ENCODE measurements at places on chromosomes 4 and X. TPM values are rescaled to one million over a fixed set of nuclear protein-coding genes. Genes with fewer than 3 reads are reported as not detected.

GAGE12J gene
- total RNA-seq = not detected

PRDM8 gene
- total RNA-seq = 0.13 TPM

SYNPO2 gene
- total RNA-seq = 0.56 TPM

OPRPN gene
- total RNA-seq = not detected

HSFX3 gene
- not detected for total RNA-seq

UGT2A2 gene
- total RNA-seq = not detected

SMR3B gene
- not detected for total RNA-seq

MOB1B gene
- 5.7 TPM for total RNA-seq

SPIN3 gene
- total RNA-seq = 6.2 TPM

ASMT gene
- total RNA-seq = 0.38 TPM

ZNF157 gene
- 0.03 TPM for total RNA-seq

NXF2 gene
- total RNA-seq = not detected

DDIT4L gene
- 0.26 TPM for total RNA-seq

MGAT4D gene
- total RNA-seq = not detected

RNF128 gene
- 0.06 TPM for total RNA-seq

ARHGAP36 gene
- total RNA-seq = not detected

CXorf49 gene
- not detected for total RNA-seq

LDOC1 gene
- total RNA-seq = 98.1 TPM

GYPA gene
- total RNA-seq = not detected

HSFX4 gene
- total RNA-seq = not detected

APLN gene
- total RNA-seq = 0.77 TPM

SPANXA1 gene
- total RNA-seq = 0.24 TPM

MAPK10 gene
- total RNA-seq = 0.49 TPM

BTC gene
- 0.91 TPM for total RNA-seq

ZFYVE28 gene
- 1.8 TPM for total RNA-seq

NLGN3 gene
- total RNA-seq = 0.84 TPM

PLK4 gene
- total RNA-seq = 13.2 TPM

TASL gene
- total RNA-seq = not detected

ASB11 gene
- total RNA-seq = not detected

DGAT2L6 gene
- not detected for total RNA-seq

ARHGAP6 gene
- total RNA-seq = 0.01 TPM

FAM184B gene
- total RNA-seq = 0.01 TPM

SLC25A6 gene
- total RNA-seq = 486 TPM

SSX2B gene
- total RNA-seq = not detected

RAB39B gene
- 0.80 TPM for total RNA-seq

ARX gene
- 0.25 TPM for total RNA-seq

MAGEA3 gene
- total RNA-seq = 3.1 TPM

BMP3 gene
- not detected for total RNA-seq

BRCC3 gene
- 26.6 TPM for total RNA-seq

TRPC5OS gene
- total RNA-seq = not detected

FAT4 gene
- 1.4 TPM for total RNA-seq

PORCN gene
- total RNA-seq = 15.4 TPM

SMIM20 gene
- total RNA-seq = 22.6 TPM

KLF3 gene
- total RNA-seq = 12.9 TPM

SLC9B1 gene
- not detected for total RNA-seq

ARMCX2 gene
- 0.06 TPM for total RNA-seq

AFM gene
- not detected for total RNA-seq

CLDN24 gene
- not detected for total RNA-seq

TCEAL4 gene
- 117 TPM for total RNA-seq

TEX13C gene
- not detected for total RNA-seq

MMRN1 gene
- not detected for total RNA-seq

TKTL2 gene
- not detected for total RNA-seq

MAGEA9B gene
- total RNA-seq = not detected

TMEM164 gene
- total RNA-seq = 82.6 TPM

CT45A5 gene
- total RNA-seq = 0.08 TPM

SMAD1 gene
- total RNA-seq = 9.1 TPM

LUZP4 gene
- not detected for total RNA-seq

All from A549 treated with AZD2906 at 1 μM for 4 hours (cell line).